ENCODE measurements at places on chromosomes 3 and 15.
A peak's percentile ranks its signal among the peaks of the same experiment; 100 is the strongest.

GRCh38 chr3:111993038-111993437, 5.7 kb upstream of the TAGLN3 start:
- no peak for DNase-seq

GRCh38 chr3:81841540-81841939, 80.1 kb upstream of the GBE1 start:
- DNase-seq = no peak

- peak; percentile 8 for DNase-seq
Measured at GRCh38 chr3:129934234-129935123, 40.0 kb upstream of the TRH start.

GRCh38 chr15:31399544-31400171, 73.0 kb downstream of the KLF13 start:
- no peak for DNase-seq

- no peak for DNase-seq
Measured at GRCh38 chr3:86645756-86646155, 345.2 kb downstream of the VGLL3 start.

All from T-helper 2 cell treated with Interferon-gamma antibody and Interleukin-4, amounts not matched to agents 5 μg/mL and 100 μg/mL, for 36 hours (primary cell).